ENCODE measurements at places on chromosomes 16 and 17. TPM values are rescaled to one million over a fixed set of nuclear protein-coding genes. Genes with fewer than 3 reads are reported as not detected.

GRCh38 chr17:27526604-27527002 is 70.4 kb downstream of the KSR1 start:
- no peak for DNase-seq

DNA sequence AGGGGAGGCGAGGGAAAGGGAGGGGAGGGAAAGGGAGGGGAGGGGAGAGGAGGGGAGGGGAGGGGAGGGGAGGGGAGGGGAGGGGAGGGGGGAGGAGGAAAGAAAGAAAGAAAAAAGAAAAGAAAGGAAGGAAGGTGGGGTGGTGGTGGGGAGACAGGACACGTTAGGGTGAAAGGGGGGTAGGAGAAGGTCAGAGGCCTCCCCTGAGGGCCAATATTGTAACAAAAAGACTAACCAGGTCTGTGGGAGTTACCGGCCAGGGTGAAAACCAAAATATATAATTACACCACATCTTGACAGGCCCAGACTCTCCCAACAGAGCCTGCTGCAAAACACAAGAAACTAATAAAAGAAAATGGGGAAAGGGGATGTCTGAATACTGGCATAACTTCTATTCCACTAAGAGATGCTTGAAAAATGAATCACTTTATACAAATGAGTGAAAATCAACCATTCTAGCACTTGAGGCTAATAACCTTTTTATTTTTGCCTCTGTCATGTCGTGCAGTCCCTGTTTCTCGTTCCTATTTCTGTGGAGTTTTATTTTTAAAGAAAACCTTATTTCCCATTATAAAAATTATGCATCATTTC is 10.0 kb downstream of the WDR45B start:
- DNase-seq = no peak

GRCh38 chr16:4601864-4602186 is 12.9 kb downstream of the UBALD1 start:
- no peak for DNase-seq

GRCh38 chr16:73713251-73713650 is 583.4 kb upstream of the PSMD7 start:
- DNase-seq = no peak

GRCh38 chr16:76749780-76750375 is 441.1 kb upstream of the MON1B start:
- DNase-seq = no peak

DNA sequence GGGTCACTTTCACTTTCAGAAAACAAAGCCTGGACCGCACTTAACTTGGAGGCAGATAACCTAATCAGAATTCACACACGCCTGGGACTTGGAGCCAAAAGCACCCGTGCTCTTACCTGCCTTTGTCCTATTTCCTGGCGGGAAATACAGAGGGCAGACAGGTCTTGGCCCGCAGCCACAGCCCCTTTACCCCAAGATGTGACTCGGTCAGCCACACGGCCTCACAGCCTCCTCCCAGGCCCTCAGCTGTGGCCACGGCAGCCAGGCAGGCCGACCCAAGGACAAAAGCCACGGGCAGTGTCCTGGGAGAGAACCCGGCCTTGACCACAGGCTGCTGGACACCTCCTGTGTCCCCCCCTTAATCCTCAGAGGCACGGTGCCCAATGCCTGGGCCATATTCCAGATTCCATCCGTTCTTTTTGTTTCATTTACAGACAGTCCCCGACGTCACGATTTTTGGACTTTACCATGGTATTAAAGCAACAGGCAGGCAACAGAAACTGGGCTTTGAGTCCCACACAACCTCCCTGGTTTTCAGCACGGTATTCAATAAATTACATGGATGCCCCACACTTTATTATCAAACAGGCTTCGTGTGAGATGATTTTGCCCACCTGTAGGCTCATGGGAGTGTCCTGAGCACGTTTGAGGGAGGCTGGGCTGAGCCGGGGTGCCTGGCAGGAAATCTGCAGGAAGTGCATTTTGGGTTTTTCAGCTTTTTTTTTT is 30.1 kb upstream of the GAA start:
- no peak for DNase-seq

DNA sequence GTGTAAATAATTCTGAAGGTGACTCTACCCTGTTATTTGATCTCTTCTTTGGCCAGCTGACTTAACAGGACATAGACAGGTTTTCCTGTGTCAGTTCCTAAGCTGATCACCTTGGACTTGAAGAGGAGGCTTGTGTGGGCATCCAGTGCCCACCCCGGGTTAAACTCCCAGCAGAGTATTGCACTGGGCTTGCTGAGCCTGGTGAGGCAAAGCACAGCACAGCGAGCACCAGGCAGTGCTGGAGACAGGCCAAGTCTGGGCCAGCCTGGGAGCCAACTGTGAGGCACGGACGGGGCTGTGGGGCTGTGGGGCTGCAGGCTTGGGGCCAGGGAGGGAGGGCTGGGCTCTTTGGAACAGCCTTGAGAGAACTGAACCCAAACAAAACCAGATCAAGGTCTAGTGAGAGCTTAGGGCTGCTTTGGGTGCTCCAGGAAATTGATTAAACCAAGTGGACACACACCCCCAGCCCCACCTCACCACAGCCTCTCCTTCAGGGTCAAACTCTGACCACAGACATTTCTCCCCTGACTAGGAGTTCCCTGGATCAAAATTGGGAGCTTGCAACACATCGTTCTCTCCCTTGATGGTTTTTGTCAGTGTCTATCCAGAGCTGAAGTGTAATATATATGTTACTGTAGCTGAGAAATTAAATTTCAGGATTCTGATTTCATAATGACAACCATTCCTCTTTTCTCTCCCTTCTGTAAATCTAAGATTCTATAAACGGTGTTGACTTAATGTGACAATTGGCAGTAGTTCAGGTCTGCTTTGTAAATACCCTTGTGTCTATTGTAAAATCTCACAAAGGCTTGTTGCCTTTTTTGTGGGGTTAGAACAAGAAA is 5.1 kb downstream of the STH start:
- no peak for DNase-seq

DNA sequence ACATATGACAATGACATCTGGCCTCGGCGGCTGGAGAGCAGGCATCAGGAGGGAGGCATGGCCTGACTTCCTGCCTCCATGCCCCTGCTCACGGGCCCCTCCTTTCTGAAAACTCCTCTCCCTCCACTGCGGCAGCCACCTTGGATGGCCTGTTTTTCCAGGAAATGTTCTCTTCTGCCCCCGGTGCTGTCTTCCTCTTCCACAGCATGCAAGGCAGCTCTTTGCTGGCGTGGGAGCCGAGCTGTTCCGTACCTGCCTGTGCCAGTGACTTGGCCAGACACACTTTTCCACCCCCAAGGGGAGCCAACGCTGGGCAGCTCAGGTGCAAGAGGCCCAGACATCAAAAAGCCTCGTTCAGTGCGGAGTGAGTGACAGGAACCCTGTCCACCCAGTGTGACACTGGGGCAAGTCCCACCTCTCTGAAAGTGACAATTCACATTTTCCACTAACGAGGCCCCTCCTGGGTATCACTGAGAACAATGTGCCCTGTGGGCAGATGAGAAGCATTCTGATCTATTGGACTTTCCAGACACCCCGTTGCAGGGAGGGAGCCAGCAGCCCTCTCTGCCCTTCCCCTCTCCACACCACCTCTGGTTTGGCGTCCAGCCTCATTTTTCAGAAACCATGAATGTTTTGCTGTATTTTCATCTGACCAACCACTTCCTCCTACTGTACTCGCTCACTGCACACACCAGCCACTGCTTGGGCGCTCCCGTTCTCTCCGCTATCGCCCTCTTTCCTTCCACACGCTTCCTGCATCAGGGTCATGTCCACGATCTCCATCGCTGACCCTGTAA is 31.2 kb downstream of the NSMCE1 start:
- no peak for DNase-seq

GRCh38 chr17:49964303-49964768 is 4.7 kb upstream of the DLX4 start:
- no peak for DNase-seq

DNA sequence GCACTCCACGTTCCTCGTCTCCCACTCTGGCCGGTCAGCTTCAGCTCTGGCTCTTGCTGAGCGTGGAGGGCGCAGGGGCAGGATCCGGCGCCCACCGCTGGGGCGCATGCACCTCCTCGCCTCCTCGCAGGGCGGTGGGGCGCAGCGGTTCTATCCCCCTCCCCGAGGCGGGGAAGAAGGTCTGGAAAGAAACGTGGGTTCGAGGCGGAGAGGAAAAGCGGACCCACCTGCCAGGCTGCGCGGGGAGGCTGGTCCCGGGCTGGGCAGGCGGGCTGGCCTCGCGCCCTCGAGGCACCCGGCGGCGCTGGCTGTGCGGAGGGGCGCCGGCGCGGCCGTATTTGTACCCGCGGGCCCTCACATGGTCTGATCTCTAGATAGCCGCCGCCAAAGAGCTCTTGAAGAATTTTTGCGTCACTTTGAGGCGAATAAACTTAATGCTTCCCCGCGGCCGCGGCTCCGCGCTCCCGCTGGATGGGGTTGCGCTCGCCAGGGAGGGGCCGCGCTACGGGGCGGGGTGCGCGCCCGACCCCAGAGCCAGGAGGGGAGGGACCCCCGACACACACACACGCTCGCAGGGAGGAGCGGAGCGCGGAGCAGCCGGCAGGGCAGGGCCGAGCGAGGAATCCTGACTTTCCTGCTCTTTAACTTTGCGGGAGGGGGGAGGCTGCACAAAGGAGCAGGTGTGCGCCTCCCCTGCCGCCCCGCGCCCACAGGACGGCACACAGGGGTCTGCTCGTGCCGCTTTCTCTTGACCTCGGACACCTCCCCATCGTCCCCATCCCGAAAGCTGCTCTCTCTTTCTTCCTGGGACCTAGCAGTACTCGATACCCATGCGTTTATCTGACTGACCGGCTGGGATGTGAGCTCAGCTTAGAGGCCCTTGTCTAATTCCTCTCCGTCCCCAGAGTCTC is at the start of gene SLC6A4:
TSS of gene SLC6A4 (minus strand) at position 312 of the 911 bp plus-strand sequence. CDS start 13,739 bp downstream, outside the sequence.
- no peak for DNase-seq

DNA sequence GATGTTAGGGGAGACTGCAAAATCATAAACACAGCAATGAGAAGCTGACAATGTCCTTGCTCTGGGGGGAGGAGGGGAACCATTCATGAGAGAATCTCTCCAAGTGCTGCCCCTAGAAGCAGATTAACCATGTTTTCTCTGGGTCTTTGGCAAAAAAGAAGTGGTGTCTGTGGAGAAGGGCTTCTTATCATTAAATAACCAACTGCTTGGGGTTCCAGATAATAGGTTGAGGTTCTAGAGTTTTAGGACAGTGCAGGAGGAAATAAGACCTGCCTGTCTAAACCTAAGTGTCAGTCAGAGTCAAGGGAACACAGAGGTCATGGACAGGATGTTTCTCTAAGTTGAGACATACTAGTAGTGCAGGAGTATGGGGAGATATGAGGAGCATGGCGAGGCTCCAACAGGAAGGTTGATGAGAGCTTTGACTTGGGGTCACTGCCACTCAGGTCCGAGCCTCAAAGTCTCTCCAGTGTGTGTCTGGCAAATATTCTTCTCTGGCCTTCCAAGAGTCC is 5.1 kb upstream of the ANKS4B start:
- no peak for DNase-seq

GRCh38 chr17:30926516-30926915 is 4.8 kb downstream of the ADAP2 start:
- no peak for DNase-seq

- no peak for DNase-seq
These were observed 9.3 kb upstream of the RNF135 start for GRCh38 chr17:30961209-30962188.

GRCh38 chr17:54813896-54814295 is 86.8 kb upstream of the TOM1L1 start:
- DNase-seq = no peak

GRCh38 chr16:23676924-23677480 is 1.7 kb upstream of the PLK1 start:
- no peak for DNase-seq

GRCh38 chr17:44765965-44766364 is 7.2 kb downstream of the ADAM11 start:
- DNase-seq = no peak

Gene RNF151
- polyA plus RNA-seq = not detected

Gene PABPN1L
- not detected for polyA plus RNA-seq

Gene ADAMTS18
- 3.8 TPM for polyA plus RNA-seq

Gene ABCC3
- polyA plus RNA-seq = 15.5 TPM

Gene DNAH9
- 6.2 TPM for polyA plus RNA-seq

Gene VMO1
- 0.78 TPM for polyA plus RNA-seq

Gene AGRP
- polyA plus RNA-seq = not detected

Gene ACE
- 14.7 TPM for polyA plus RNA-seq
